HepG2 (cell line): ENCODE measurements at places on chromosomes 5 and 9. TPM values are rescaled to one million over a fixed set of nuclear protein-coding genes. Genes with fewer than 3 reads are reported as not detected.

The TMC1 gene
- 0.02 TPM in 1 of 2 replicates, not detected in the other for total RNA-seq

The RECK gene
- 2.3 and 3.1 TPM in 2 replicates for total RNA-seq

The CDC20B gene
- not detected in 2 replicates for total RNA-seq

The GRM6 gene
- total RNA-seq, result not detected in 2 replicates

The ZNF366 gene
- not detected in 2 replicates for total RNA-seq

The FGD3 gene
- 0.84 and 1.1 TPM in 2 replicates for total RNA-seq

The ARSI gene
- total RNA-seq, result 17.6 and 33.9 TPM in 2 replicates

The FREM1 gene
- total RNA-seq, result 33.6 and 64.3 TPM in 2 replicates

The OTP gene
- total RNA-seq, result not detected in 2 replicates

The MUSK gene
- not detected in 2 replicates for total RNA-seq

The GBA2 gene
- 24.4 and 37.5 TPM in 2 replicates for total RNA-seq

The ITK gene
- not detected in 2 replicates for total RNA-seq

The HACD4 gene
- total RNA-seq, result not detected in 2 replicates
